ENCODE measurements at places on chromosomes 12 and 14. TPM values are rescaled to one million over a fixed set of nuclear protein-coding genes. Genes with fewer than 3 reads are reported as not detected.

PLCZ1 gene
- 1.3 TPM for polyA plus RNA-seq

DNA sequence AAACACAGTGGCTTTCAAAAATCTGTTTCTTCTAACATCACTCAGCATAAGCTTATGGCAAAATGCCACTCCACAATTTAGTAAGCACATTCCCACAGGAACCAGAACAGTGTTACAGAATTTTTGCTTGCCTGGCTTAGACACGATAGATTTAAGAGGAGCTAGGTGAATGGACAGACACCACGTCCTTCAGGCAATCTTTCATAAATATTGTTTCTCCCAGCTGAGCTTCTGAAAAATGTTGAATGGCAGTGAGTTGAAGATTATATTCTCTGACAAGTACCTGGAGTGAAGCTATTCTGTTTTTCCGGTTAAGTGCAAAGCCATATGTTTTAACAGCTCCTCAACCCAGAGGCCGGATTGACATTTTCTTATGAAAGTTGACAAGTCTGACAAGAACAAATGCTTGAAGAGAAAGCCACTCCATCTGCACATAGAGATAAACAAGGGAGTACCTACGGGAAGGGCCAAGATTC is 102.0 kb downstream of the FSCB start:
- DNase-seq = no peak

TMPRSS12 gene
- 0.13 TPM for polyA plus RNA-seq

GRCh38 chr14:62031504-62031903 is 269.3 kb downstream of the SNAPC1 start:
- no peak for DNase-seq

NAA25 gene
- 32.0 TPM for polyA plus RNA-seq

- no peak for DNase-seq
These were observed 60.8 kb downstream of the SETD3 start for GRCh38 chr14:99419905-99420304.

DNA sequence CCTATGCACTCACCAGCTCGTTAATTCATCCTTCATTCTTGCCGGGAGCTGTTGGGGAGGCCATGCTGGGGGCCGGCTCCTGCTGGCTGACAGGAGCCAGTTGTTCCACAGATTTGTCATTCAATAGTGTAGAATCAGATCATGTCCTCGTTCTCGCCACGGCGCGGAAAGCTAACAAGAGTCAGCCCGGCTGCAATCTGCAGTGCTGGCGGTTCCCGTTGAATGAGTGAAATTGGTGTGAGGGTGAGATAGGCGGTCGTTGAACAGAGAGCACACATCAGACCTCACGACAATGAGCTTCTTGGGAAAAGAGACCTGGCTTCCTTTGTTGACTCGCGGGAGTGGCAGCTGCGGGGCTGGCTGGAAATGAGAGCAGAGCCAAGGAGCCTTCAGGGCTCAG is 57.5 kb downstream of the KIF26A start:
- DNase-seq = no peak

FOS gene
- polyA plus RNA-seq = 477 TPM

Measured in left kidney (tissue), 8 donors.